ENCODE measurements at places on chromosomes 12 and 14.

DNA sequence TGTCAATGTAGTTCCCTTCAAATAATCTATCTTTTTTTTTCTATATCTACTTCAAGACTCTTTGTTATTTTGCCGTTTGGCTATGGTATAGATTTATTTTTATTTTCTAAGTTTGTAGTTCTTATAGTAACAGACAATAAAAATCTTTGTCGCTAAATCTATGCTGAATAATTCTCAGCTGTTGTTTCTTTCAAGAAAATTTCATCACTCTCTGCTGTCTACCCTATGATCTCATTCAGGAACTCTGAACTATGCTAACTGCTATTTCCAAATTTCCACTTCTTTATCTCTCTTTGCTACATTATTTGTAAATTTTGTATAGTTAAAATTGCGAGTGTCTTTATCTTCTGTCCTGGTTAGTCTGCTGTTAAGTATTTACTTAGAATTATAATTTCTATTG is 353.6 kb downstream of the LRFN5 start:
- no peak for DNase-seq

- no peak for DNase-seq
These were observed 34.6 kb upstream of the PYGL start for GRCh38 chr14:50978888-50979287.

GRCh38 chr12:118359541-118359915 is 13.2 kb downstream of the TAOK3 start:
- DNase-seq = no peak

DNA sequence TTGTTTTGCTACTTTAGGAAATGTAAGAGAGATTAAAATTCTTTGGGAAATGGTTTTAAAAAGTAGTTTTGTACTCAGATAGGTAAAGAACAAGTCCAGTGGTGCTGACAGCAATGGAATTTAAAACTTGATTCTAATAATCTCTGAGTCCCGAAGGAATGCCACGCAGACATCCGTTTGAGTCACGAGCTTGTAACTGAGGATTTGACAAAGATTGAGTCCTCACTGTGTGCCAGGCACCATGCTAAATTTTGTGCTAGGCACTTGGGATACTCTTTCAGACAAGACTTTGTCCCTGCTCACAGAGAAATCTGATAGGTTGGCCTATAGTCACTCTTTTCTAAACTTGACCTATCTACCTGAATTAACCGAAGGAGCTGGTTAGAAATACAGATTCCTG is 12.7 kb downstream of the FLRT2 start:
- DNase-seq = no peak

DNA sequence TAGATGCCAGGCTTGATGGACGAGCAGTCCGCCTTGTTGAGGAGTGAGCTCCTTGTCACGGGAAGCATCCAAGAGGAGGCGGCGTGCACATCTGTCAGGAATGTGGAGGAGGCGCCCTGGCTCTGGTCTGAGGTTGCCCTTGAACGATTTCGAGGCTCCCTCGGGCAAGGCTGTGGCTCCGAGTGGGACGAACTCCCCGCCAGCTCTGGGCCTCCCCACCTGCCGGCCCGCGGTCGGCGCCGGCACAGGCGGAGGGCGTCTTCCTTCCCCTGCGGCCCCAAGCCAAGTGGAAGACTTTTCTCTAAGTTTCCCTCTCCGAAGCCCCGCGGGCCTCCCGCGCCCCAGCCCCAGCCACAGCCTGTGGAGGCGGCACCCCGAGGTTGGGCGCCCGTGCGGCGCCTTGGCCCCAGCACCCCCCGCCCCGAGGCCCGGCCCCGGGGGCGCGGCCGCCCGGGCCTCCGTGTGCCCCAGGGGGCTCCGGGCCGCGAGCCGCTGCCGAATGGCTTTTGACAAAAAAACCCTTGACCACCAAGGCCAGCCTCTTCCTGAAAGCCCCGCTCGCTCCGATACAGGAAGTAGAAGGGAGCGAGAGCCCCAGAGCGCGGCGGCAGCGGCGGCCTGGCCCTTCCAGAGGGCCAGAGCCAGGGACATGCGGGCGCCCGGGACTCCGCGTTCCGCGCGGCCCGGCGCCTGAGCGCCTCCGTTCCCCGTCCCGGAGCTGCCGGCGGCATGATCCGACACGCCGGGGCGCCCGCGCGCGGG is at the start of gene RIN3:
RIN3 (plus strand) TSS at position 578 of the 762 bp plus-strand sequence; CDS start at position 730, 152 bp downstream.
- DNase-seq = peak; percentile 89

DNA sequence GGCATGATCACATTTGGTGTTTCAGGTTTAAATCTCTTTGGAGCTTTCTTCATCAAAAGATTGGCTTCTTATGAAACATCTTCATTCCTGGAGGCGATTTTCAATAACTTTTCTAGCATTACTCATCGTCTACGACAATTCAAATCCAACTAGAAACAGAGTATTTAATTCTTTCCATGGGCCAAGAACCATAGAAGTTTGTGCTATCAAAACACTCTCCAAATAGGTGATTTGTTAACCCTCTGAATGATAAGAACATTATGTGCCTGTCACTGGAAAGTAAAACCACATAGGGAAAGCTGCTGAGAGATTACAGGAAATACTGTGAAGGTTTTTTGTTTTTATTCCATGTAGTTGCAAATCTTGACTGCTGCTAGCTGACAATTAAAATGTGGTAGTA is 6.9 kb upstream of the DCN start:
- no peak for DNase-seq

- no peak for DNase-seq
These were observed 382.0 kb downstream of the GXYLT1 start for GRCh38 chr12:41762691-41763090.

GRCh38 chr14:30994681-30995620 is 30.5 kb upstream of the AP4S1 start:
- DNase-seq = no peak

DNA sequence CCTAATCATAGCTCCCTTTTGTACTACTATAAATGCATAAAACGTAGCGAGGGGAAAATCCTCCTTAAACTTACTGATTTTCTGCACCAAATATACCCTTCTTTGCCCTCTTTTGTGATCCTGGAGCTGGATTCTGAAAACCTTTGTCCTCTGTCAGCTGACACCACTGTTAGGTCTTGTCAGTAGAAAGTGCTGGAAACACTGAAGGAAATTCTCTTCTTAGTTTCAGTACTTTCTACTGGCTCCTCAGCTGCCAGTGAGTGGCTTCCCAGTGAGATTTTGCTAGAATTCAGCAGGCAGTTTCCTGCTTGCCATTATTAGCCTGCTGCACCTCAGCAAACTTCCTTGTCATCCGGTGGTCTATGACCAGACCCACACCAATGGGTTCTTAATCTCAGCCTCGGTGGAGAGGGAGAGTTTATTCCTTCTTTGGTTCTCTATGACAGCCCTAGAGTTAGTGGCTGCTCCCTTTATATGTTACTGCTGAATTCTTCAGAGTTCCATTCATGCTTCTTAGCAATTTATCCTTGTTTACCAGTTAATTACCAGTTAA is 476.2 kb downstream of the FSCB start:
- DNase-seq = no peak

- DNase-seq = no peak
These were observed 1.0 kb upstream of the EML1 start for GRCh38 chr14:99792210-99792535.

DNA sequence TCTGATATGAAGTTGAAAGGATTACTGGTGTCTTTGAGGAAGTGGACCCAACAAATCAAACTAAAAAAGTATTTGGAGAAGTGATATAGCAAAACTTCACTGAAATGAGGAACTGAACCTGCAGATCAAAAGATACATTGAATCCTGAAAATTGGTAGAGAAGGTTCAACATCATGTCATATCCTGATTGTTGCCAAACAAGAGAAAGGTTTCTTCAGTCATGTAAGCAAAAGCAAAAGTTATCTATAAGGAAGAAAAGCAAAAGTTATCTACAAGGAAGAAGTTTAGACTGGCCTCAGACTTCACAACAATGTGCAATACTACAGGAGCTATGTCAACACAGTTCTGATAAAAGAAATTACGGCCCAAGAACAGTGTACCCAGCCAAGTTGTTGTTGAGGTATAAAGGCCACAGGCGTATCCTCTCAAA is 142.7 kb downstream of the RAD51B start:
- no peak for DNase-seq

GRCh38 chr14:87896393-87897380 is 96.3 kb downstream of the GALC start:
- DNase-seq = no peak

- no peak for DNase-seq
These were observed 86.4 kb upstream of the NOS1 start for GRCh38 chr12:117447665-117448366.

DNA sequence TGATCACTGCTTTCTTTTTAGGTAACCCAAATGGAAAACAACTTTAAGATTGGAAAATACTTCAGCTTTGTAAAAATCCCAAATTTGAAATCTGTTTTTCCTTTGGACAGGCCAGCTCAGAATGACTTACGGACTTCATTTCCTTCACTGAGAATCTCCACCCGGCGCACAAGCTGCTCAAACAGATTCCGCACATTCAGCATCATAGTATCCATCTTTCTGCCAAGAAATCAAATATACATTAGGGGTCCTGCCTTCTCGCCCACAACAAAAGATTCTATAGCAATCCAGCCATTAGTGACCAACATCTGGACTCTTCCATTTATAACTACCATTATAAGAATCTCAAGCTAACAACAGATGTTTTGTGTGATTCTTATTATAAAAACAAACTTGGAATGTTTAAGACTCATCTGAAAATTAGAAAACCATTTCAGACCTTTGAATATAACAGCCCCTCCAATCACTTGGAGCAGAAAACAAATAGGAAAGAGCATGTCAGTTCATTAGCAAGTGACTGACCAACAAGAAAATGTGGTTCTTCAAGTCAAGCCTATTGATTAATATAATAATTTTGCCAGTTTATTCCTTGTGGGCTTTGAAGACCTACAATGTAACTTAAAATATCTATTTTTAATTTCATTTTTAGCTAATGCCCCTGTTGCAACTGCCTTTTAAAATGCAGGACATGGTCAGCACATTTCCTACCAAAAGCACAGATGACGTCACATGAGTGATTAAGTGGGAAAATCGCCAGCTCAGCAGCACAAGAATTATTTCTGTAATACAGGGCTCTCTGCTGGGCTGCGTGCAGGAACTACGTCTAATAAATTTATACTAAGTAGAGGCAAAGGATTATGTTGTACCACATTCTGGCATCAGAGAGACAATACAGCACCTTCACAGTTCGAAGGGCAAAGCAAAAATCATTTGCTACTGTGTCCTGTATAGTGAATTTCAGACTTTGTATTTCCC is 8.5 kb downstream of the RACGAP1 start:
- DNase-seq = no peak

DNA sequence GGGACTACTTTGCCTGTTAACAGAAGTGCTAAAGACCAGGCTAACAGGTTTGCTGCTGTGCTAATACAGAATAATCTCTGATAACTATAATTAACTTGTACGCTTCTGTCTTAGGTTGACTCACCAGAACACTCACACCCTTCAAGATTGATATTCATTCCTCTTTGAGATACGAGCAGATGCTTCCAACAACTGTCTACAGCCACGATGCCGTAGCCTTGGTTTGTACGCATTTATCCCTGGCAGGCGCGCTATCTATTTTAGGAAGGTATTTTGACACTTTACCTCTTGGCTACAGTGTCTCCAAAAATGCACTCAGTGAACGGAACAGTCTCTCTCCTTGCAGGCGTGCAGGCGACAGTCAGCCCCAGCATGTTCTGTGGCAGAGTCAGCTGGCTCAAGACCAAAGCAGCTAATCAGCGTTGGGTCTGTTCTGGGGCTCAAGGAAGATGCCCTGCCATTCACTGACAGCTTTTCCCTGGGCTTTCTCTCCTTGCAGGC is 146.4 kb upstream of the PRICKLE1 start:
- no peak for DNase-seq

- DNase-seq = no peak
These were observed 28.0 kb upstream of the ADIPOR2 start for GRCh38 chr12:1662761-1663439.

DNA sequence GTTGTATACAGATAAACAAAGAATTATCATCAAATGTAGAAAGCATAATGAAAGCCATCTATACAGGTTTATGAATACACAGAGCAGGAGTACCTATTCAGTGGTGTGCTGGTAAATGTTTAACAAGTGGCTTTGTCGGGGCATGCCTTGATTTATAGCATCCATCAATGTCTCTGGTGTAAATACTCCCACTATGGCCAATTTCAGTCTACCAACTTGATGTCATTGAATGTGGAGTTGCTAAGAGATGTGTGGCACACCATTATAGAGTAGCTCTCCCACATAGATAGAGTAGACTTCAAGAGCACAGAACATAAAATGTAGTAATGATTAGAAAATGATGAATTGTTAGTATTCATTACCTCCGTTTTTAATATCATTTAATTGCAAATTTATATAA is 9.3 kb downstream of the GRIP1 start:
- no peak for DNase-seq

GRCh38 chr12:65960820-65961189 is 136.5 kb downstream of the HMGA2 start:
- DNase-seq = no peak

DNA sequence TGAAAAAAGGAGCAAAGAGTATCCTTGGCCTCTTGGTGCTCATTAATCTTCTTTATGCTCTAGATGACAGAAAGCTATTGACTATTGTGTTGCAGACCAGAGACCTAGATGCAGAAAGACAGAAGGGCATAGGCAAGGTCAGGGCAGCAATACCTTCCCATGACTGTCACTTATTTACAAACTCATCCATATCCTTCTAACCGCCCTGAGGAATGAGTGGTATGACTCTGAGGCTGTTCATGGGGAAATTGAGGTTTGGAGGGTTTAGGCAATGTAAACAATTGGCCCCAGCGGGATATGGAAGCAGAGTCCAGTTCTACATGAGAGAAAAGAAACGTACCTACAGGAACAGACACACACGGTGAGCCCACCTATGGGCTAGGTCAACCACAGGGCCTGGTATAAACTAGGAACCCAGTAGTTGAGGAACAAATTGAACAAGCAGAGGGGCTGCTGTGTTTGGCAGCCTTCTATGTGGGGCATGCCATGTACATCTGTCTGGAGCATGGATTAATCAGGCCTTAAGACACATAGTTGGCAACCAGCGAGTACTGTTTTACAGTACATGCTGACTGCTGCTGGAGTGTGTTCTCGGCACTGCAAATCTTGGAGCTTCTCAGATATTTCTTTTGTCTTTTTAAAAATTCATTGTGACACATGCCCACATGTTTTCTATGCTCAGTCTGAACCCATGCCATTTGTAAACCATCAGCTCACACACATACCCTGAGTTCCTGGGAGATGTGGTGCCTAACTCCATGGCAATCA is 159.7 kb upstream of the NTF3 start:
- no peak for DNase-seq

- DNase-seq = peak; percentile 92
These were observed 797 bp downstream of the UNG start for GRCh38 chr12:109098183-109098604.

- DNase-seq = no peak
These were observed 161.6 kb downstream of the KCNC2 start for GRCh38 chr12:75047885-75048525.

GRCh38 chr14:31207287-31207754 is 272 bp downstream of the HECTD1 start:
- no peak for DNase-seq
